ENCODE measurements at places on chromosomes 12 and 14.

DNA sequence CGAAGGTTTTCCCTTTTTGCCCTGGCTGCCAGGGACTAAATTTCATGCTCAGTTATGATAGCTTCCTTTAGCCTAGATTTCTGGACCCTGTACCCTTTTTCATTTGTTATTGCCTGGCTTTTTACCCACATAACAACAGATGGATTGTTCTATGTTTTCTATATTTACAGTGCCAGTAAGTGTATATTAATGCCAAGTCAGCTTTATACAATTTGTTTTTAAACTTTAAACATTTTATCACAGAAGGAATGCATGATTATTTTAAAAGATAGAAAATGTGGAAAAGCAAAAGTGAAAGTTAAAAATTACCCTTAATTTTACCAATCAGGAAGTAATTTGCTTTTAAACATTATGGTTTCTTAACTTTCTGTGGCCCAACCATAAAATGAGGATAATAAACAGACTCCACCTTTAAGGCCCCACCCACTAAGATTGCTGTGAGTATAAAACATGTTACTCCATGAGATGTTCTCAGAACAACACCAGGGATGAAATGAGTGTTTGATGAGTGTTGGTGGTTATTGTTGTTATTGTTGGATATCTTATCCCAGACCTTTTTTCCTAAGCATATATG lies 496.8 kb downstream of the EGLN3 start:
- H3K27me3 ChIP-seq, result no peaks in the 10 kb centered on the region
- H3K27ac ChIP-seq, result no peak overlapping the region
- no peaks in the 10 kb centered on the region for H3K36me3 ChIP-seq
- DNase-seq, result no peak

DNA sequence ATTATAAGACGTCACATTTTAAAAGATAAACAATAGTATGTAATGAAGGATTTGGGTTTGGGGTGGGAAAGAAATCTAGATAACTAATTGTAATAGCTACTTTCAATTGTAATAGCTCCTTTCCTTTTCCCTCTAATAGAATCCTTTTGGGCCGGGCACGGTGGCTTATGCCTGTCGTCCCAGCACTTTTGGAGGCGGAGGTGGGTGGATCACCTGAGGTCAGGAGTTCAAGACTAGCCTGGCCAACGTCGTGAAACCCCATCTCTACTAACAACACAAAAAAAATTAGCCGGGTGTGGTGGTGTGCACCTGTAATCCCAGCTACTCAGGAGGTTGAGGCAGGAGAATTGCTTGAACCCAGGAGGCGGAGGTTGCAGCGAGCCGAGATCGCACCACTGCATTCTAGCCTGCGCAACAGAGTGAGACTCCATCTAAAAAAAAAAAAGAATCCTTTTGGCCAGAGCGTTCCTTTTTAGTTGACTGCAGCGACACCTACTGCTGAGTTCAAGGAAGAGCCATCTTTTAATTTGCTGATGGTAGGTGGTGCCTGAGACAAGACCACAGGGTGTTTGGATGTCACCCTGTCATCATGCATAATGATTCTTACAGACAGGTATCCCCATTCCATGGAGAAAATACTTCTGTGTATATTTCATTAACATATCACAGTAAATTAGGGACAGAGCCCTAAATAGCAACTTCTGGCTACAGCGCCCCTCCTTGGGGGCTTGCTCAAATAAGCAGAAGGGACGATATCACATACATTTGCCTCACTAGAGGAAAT lies 79.5 kb downstream of the ARMH4 start:
- H3K27ac ChIP-seq, result no peak overlapping the region
- no peak for DNase-seq
- H3K27me3 ChIP-seq, result no peaks in the 10 kb centered on the region
- H3K4me3 ChIP-seq, result no peak overlapping the region
- H3K4me1 ChIP-seq, result no peaks in the 10 kb centered on the region
- H3K36me3 ChIP-seq, result no peaks in the 10 kb centered on the region

DNA sequence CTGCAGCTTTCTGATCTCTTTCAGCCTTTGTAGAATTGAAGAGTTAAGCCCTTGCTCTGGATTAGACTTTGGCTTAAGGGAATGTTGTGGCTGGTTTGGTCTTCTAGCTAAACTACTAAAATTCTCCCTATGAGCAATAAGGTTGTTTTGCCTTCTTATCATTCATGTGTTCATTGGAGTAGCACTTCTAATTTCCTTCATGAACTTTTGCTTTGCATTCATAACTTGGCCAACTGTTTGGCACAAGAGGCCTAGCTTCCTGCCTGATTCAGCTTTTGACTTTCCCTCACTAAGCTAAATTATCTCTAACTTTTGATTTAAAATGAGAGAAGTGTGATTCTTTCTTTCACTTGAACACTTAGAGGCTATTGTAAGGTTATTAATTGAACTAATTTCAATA lies 384.3 kb downstream of the RAD51B start:
- no peak for DNase-seq
- H3K36me3 ChIP-seq, result no peaks in the 10 kb centered on the region
- no peak overlapping the region for H3K27ac ChIP-seq
- no peaks in the 10 kb centered on the region for H3K27me3 ChIP-seq
- no peak overlapping the region for H3K4me3 ChIP-seq

DNA sequence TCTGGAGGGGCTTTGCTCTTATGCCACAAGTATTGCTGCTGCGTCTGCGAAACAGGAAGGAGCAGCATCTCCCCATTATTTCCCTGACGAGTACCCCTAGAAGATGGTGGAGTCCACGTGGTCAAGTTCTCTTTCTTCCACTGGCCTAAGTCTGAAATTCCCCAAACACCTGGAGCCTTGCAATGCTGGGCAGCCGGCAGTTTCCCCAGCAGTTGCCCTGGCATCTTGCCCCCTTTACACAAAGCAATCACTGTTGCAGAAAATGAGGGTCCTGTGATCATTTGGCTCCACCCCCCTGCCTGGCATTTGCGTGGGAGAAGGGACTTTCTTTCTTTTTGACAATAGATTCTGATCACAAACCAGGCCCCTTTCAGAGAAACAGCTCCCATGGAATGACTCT lies 56.9 kb downstream of the FOS start:
- DNase-seq, result no peak
- no peak overlapping the region for H3K27ac ChIP-seq
- H3K36me3 ChIP-seq, result no peaks in the 10 kb centered on the region
- H3K4me3 ChIP-seq, result no peak overlapping the region
- H3K27me3 ChIP-seq, result no peaks in the 10 kb centered on the region
- peaks cover 5% of the 10 kb centered on the region for H3K4me1 ChIP-seq

DNA sequence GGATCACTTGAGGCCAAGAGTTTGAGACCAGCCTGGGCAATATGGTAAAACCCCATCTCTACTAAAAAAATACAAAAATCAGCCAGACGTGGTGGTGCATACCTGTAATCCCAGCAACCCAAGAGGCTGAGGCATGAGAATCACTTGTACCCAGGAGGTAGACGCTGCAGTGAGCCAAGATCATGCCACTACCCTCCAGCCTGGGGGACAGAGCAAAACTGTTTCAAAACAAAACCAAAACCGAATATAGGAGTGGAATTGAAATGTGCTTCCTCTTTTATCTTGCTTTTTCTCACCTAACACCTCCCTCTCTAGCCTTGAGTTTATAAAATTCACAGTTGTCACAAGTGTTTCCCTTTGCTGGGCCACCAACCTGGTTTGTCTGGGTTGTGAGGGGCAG lies 181.9 kb downstream of the PAH start:
- DNase-seq, result no peak
- no peaks in the 10 kb centered on the region for H3K27me3 ChIP-seq
- no peak overlapping the region for H3K27ac ChIP-seq
- H3K4me1 ChIP-seq, result no peaks in the 10 kb centered on the region

- DNase-seq, result no peak
- H3K4me3 ChIP-seq, result no peak overlapping the region
- no peaks in the 10 kb centered on the region for H3K4me1 ChIP-seq
- H3K27ac ChIP-seq, result no peak overlapping the region
- no peaks in the 10 kb centered on the region for H3K36me3 ChIP-seq
These were observed 442.8 kb downstream of the ATP23 start for GRCh38 chr12:58384196-58384595.

DNA sequence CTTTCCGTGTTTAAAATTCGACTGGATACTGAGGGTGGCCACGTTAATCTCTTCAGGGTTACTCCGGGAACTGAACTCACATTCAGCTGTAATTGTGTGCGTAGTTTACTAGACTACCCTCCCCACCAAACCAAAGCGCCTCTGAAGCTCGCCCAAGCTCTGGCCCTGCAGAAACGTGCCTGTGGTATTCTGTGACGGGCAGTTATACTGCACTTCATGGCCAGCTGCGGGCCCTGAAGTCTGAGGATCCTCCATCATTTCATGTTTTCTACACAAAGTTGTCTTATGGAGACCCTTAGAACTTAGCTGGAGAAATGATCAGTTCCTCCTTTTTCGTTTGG lies 688 bp downstream of the ZNF26 start:
- no peak for DNase-seq
- H3K4me3 ChIP-seq, result peak overlapping the region; percentile 90
- no peaks in the 10 kb centered on the region for H3K4me1 ChIP-seq
- no peaks in the 10 kb centered on the region for H3K27me3 ChIP-seq
- peak overlapping the region; percentile 75 for H3K27ac ChIP-seq

DNA sequence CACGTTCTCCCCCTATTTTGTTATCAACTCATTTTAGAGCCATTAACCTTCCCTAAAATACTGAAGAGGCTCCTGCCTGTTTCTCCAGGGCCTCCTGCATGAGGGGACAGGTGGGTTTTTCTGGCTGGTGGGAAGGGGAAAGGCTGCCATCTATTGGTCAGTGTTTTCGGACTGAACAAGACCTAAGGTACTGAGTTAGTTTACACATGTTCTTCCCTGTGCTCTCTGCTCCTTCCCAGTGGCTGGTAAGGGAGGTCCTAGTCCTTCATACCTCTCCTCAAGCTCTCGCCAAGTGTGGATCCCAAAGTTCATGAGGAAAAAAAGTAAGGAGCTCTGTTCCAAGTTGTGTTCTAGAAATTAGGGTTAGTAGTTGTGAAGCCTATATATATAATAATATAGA lies 357.5 kb downstream of the FSCB start:
- no peaks in the 10 kb centered on the region for H3K27me3 ChIP-seq
- DNase-seq, result no peak
- H3K27ac ChIP-seq, result no peak overlapping the region

GRCh38 chr14:56482310-56482911 lies 97.2 kb upstream of the TMEM260 start:
- H3K4me1 ChIP-seq, result no peaks in the 10 kb centered on the region
- no peak overlapping the region for H3K27ac ChIP-seq
- no peak for DNase-seq
- H3K4me3 ChIP-seq, result no peak overlapping the region

- DNase-seq, result no peak
- H3K27ac ChIP-seq, result no peak overlapping the region
- H3K36me3 ChIP-seq, result no peaks in the 10 kb centered on the region
- no peaks in the 10 kb centered on the region for H3K27me3 ChIP-seq
- H3K4me3 ChIP-seq, result no peak overlapping the region
These were observed 7.4 kb downstream of the PKP2 start for GRCh38 chr12:32889011-32889760.

DNA sequence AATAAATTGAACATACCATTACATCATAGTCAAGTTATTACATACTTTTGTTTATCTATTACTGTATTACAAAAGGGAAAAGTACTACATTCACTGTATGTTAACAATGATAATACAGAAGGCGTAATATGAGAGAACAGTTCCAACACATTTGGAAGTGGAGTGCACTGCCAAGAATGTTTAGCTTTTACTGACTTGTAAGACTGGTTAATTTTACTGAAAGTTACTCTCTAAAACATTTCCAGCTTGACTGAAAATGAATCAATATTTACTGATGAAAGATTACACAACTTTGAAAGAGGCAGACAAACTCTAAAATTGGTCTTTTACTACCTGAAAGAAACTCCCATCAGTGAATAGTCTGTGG lies 728.5 kb downstream of the FSCB start:
- DNase-seq, result no peak
- H3K4me1 ChIP-seq, result no peaks in the 10 kb centered on the region
- H3K36me3 ChIP-seq, result no peaks in the 10 kb centered on the region

GRCh38 chr14:91394105-91395081 lies 23.2 kb downstream of the CCDC88C start:
- no peak overlapping the region for H3K4me3 ChIP-seq
- H3K4me1 ChIP-seq, result no peaks in the 10 kb centered on the region
- no peaks in the 10 kb centered on the region for H3K27me3 ChIP-seq
- DNase-seq, result no peak
- no peak overlapping the region for H3K27ac ChIP-seq
- H3K36me3 ChIP-seq, result no peaks in the 10 kb centered on the region

DNA sequence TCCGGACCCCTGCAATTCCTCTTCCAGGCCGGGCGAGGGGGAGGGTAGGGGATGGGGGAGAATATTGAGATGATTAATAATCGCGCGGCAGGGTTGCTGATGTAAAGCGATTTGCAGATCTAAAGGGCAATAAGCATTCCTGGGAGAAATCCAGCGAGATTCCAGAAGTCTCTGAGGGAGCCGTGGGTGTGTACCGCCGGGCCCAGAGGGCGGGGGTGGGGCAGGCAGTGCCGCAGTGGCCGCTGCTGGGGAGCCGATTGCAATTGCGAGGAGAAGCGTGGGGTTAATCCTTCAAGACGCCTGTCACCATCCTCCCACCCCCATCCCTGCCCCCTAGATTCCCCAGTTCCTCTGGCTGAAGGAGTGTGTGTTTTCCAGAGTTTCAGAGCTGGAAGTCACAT lies 16.4 kb downstream of the FOS start:
- peaks cover 17% of the 10 kb centered on the region for H3K4me1 ChIP-seq
- H3K27ac ChIP-seq, result peak overlapping the region; percentile 86
- no peaks in the 10 kb centered on the region for H3K36me3 ChIP-seq

GRCh38 chr12:77124767-77125166 lies 59.4 kb upstream of the E2F7 start:
- DNase-seq, result no peak
- no peak overlapping the region for H3K27ac ChIP-seq
- no peaks in the 10 kb centered on the region for H3K4me1 ChIP-seq
- no peaks in the 10 kb centered on the region for H3K36me3 ChIP-seq

GRCh38 chr12:19035536-19035935 lies 94.0 kb upstream of the PLEKHA5 start:
- DNase-seq, result no peak
- H3K36me3 ChIP-seq, result no peaks in the 10 kb centered on the region
- H3K27ac ChIP-seq, result no peak overlapping the region
- H3K27me3 ChIP-seq, result no peaks in the 10 kb centered on the region

GRCh38 chr12:29537298-29537697 lies 39.8 kb upstream of the OVCH1 start:
- H3K4me1 ChIP-seq, result no peaks in the 10 kb centered on the region
- no peak overlapping the region for H3K4me3 ChIP-seq
- H3K27me3 ChIP-seq, result peaks cover 3% of the 10 kb centered on the region
- DNase-seq, result no peak
- H3K36me3 ChIP-seq, result no peaks in the 10 kb centered on the region
- H3K27ac ChIP-seq, result no peak overlapping the region

Measured in Peyer's patch (tissue), 4 donors.